ENCODE measurements at places on chromosomes 6 and 20. TPM values are rescaled to one million over a fixed set of nuclear protein-coding genes. Genes with fewer than 3 reads are reported as not detected.

Gene SIRPB2
- polyA plus RNA-seq: 3.0 TPM

Gene AVP
- not detected for polyA plus RNA-seq

Gene SLC23A2
- polyA plus RNA-seq: 21.3 TPM

Gene RIN2
- 26.5 TPM for polyA plus RNA-seq

Gene RHAG
- 1.7 TPM for polyA plus RNA-seq

Gene ARFGEF2
- polyA plus RNA-seq: 24.3 TPM

Gene C6orf132
- 2.9 TPM for polyA plus RNA-seq

Gene CLDN20
- 2.3 TPM for polyA plus RNA-seq

Gene PRKN
- polyA plus RNA-seq: 2.0 TPM

Gene GPR63
- 2.1 TPM for polyA plus RNA-seq

Gene CLPSL1
- polyA plus RNA-seq: not detected

Gene FOXP4
- polyA plus RNA-seq: 44.9 TPM

Gene ZSCAN26
- 52.3 TPM for polyA plus RNA-seq

Gene TSHZ2
- 15.1 TPM for polyA plus RNA-seq

Gene ECT2L
- polyA plus RNA-seq: 0.63 TPM

Gene TMEM14B
- polyA plus RNA-seq: 103 TPM

Gene SPATS1
- 0.53 TPM for polyA plus RNA-seq

Gene GCNT2
- 15.4 TPM for polyA plus RNA-seq

Gene ZC3H12D
- 0.84 TPM for polyA plus RNA-seq

Gene OXT
- not detected for polyA plus RNA-seq

Gene LINC00237
- polyA plus RNA-seq: not detected

Gene EPPIN
- polyA plus RNA-seq: 0.13 TPM

Gene SRMS
- 0.16 TPM for polyA plus RNA-seq

Gene AP5S1
- polyA plus RNA-seq: 9.5 TPM

Gene SLC26A8
- polyA plus RNA-seq: 0.51 TPM

Gene CST1
- polyA plus RNA-seq: not detected

Gene MC3R
- polyA plus RNA-seq: not detected

Gene C6orf58
- 1.8 TPM for polyA plus RNA-seq

Gene CRISP3
- polyA plus RNA-seq: 0.20 TPM

All from right lung (tissue), 10 donors.